ENCODE measurements at places on chromosomes 2 and 18.
A peak's percentile ranks its signal among the peaks of the same experiment; 100 is the strongest.

GRCh38 chr2:237482485-237482884, 4.6 kb upstream of the MLPH start:
- no peak for DNase-seq

- peak; percentile 89 for DNase-seq
Measured at GRCh38 chr2:37797081-37797480, 125.6 kb upstream of the CDC42EP3 start.

DNA sequence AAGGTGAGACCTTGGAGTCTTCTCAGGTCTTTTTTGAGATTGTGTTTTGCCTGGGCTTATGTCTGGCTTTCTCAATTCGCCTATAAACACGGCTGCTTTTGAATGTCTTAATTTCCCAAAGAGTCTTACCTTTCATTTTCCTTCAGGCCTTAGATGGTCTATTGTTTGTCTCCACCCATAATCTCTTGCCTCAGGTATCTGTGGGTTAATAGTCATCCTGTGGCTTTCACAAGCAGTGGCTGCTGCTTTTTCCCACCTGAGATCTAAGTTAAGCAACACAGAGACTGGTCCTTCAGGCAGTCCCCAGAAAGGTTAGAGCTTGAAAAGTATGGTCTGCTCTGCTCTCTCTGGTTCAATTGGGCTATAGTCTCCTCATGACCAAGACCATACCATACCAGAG, 275.3 kb downstream of the INSIG2 start:
- DNase-seq, result no peak

DNA sequence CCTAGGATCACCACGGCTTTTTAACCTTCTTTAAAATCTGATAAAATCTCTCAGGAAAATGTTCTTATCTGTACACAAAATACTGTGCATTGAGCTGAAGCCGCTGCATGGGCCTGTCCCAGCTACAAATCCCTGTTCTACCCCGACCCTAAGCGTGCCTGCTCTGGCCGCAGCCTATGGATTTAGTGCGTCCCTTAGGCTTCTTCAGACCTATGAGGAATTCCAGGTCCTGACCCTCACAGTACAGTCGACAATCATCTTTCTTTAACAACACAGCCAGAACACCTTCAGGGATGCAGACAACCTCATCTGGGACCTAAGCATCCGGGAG, 477 bp upstream of the WDCP start:
- DNase-seq, result no peak

GRCh38 chr2:13876491-13877037, 756.0 kb upstream of the LRATD1 start:
- DNase-seq, result no peak

- DNase-seq, result no peak
Measured at GRCh38 chr2:233940376-233941276, 23.5 kb downstream of the TRPM8 start.

DNA sequence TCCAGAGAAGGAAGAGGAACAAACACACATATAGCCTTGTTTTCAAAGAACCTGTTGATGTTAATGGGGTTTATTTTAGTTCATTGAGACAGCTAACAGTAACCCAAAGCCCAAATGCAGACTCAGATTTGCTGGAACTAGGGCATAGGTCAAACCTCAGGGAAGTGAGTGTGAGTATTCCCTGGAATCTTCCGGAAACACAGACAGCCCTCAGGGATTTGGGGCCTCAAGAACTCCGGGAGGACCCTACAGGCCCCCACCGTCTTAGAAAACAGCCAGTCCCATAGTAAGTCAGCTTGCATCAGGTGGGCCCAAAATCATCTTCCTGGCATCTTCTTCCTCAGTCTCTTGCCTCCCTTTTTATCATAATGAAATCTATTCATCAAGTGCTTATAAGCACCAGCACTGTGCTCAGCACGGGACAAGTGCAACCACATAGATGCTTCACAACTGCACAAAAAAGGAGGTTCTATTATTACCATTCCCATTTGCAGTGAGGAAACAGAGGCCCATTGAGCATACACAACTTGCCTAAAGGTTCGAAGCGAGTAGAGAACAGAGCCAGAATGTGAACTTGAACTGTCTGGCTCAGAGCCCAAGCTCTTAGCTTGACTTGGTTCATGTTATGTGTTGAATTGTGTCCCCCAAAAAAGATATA, 50.2 kb upstream of the BCL11A start:
- DNase-seq, result no peak

DNA sequence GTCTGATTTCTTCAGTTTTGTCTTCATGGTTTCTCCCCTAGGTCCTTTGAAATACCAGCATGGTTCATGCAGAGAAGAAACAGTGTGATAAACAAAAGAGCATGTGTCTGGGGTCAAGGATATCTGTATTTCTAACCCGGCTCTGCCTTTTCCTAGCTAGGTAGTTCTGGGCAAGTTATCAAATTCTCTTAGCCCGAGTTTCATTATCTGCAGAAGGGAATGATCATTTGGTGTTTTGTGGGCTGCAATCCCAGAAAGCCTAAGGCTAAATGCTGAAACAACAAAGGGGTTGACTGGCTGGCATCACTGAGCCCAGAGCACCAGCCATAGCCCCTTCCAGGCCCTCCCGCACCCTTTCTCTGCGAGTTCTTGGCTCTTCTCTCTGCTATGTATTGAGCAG, 51.7 kb upstream of the DAPL1 start:
- DNase-seq, result no peak

GRCh38 chr2:61340242-61340641, 130.6 kb downstream of the USP34 start:
- no peak for DNase-seq

- no peak for DNase-seq
Measured at GRCh38 chr2:172086241-172087206, 1.2 kb downstream of the DLX1 start.

- no peak for DNase-seq
Measured at GRCh38 chr2:7010391-7011054, 93.3 kb downstream of the RNF144A start.

DNA sequence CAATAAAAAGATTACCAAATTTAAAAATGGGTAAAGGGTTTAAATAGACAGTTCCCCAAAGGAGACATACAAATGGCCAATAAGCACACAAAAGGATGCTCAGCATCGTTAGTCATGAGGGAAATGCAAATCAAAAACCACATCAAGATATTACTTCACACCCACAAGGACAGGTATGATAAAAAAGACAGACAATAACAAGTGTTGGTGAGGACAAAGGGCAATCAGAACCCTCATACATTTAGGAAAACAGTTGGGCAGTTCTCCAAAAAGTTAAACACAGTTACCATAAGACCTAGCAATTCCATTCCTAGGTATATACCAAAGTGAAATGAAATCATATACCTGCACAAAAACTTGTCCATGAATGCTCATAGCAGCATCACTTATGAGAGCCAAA, 14.5 kb downstream of the CREG2 start:
- no peak for DNase-seq

DNA sequence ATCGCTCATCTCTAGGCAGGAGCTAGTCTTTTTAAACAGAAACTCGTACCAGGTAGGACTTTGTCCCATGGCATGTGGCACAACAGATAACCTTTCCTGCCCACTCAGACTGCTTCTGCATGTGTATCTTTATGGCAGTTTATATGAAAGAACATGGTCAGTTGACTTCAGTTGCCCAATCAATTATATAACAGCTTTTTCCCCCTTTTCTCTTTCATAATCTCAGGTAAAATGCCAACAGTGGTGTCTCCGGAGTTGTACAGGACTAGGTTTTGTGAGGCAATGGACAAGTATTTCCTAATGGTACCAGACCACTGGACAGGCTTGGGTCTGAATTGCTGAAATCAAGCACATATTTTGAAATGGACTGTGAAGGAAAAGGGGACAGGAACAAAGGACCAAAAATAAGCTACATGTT, 51.6 kb upstream of the PTH2R start:
- DNase-seq, result no peak

GRCh38 chr2:207112383-207112782, 53.4 kb downstream of the KLF7 start:
- no peak for DNase-seq

DNA sequence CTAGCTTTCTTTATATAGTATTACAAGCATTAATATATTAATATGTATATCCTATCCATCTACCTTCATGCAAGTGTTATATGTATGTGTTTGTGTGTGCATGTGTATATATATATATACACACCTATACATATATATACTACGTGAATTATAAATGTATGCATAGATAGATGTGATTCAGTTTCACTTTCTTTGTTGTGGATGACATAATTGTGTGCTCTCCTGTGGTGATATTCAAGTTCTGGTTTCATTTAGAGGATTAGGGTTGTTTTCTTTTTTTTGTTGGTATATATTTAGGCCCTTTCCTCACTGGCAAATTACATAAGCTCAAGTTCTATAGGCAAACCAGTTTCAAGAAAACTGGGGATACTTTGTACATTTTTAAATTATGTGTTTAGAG, 225.7 kb upstream of the FANCL start:
- no peak for DNase-seq

DNA sequence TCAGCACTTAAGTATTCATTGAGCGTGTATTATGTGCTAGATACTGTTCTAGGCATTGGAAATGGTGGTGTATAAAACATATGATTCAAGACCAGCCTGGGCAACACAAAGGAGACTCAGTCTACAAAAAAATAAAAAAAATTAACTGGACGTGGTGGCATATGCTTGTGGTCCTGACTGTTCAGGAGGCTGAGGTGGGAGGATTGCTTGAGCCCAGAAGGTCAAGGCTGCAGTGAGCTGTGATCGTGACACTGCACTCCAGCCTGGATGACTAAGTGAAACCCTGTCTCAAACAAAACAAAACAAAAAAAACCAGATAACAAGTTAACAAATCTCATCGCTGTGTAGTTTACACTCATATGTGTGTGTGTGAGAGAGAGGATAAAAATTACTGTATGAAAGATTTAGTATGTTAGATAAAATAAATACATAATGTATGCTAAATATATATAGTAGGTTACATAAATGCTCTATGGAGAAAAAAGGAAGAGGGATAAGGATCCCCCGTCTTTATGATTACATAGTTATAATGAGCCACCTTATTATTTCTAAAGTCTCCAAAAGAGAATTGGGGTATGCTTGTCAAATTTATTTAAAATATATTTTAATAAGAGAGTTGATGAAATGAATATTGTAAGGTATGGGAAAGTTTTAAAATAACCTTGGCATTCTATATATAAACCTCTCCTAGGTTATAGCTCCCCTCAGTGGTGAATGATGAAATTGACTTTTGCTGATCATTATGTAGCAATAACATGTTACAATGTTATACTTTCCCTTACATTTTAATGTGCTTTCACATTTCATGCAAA, 69.2 kb downstream of the EHBP1 start:
- no peak for DNase-seq

GRCh38 chr2:19617257-19617848, 258.9 kb upstream of the OSR1 start:
- DNase-seq, result no peak

DNA sequence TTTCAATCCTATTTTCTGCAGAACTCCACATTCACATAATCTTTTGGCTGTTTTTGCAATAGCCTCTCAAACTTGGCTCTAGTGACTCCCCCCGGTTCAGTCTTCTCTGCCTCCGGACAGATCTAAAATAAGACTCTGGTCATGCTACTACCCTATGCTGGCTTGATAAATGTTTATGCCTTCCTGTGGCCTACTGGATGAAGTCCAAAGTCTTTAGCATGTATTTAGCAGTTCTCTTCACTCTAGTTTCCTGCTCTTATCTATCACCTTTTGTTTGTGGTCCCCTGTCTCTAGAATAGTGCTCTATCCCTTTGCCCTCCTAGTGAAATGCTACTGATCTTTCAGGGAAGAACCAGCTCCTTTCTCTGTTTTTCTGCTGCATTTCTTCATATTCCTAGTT, 14.4 kb downstream of the ADCYAP1 start:
- no peak for DNase-seq

GRCh38 chr2:30683236-30683956, 123.8 kb downstream of the CAPN13 start:
- no peak for DNase-seq

- DNase-seq, result no peak
Measured at GRCh38 chr18:58300867-58301266, 256.8 kb downstream of the NEDD4L start.

DNA sequence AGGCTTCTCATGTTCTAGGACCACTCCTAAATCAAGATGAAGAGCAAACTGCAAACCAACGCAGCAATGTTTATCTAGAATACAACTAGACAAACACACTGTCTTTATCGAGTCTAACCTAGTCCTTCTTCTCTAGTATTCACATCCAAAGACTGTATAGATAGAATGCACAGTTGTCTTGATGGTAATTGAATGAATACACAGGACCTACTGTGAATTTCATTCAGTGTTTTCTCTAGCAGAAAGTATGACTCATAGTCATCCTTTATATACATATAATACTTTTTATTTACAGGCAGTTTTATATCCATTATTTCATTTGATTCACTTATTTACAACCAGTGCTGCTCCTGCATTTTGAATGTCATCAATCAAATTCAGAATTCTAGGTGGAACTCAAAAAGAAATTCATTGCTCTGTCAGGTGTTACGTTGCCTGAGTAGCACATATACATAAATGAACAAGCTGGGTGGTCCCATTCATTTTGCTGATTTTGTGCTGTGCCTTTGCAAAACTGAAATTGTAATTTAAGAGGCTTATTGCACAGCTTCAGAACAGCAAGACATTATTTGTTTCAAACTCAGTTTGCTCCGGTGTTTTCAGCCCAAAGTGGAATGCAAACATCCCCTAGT, 374.8 kb downstream of the EPHA4 start:
- DNase-seq, result no peak

DNA sequence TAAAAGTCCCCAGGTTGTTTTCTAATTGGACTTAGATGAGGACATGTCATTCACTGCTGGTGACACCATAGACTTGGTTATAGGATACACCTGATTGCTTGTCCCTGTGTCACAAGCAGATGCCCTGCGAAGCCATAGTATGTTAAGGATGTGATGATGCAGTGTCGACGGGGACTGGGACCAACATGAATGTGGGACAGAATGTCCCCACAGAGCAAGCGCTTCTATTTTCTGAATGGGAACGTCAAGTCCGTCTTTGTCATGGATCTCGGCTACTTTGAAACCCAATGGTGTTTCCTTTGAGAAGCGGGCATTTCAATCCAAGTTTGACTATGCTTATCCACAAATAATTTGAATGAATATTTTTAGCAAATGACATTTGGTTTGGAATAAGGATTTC, 2.1 kb downstream of the GCG start:
- no peak for DNase-seq

GRCh38 chr2:239789711-239790110, 235.4 kb downstream of the NDUFA10 start:
- DNase-seq, result no peak

- peak; percentile 54 for DNase-seq
Measured at GRCh38 chr2:113760400-113760799, 4.0 kb upstream of the SLC35F5 start.

DNA sequence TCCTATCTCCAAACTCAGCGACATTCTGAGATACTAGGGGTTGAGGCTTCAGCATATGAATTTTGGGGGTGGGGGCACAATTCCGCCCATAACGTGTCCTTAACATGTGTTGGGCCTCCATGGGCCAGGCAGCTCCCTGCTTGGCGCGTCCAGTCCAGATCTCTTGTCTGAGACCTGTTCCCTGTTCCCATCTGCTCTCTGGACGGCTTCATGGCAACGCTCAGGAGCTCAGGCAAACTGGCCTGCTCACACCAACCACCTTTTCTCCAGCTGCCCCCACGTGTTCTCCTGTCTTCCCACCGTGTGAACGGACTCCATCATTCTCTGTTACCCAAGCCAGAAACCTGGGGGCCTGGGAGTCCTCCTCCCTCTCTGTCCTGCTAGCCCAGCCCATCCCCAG, 36.4 kb downstream of the ACKR3 start:
- no peak for DNase-seq
